Adrenal gland (tissue), 19 donors: ENCODE measurements at places on chromosomes 13 and 19. TPM values are rescaled to one million over a fixed set of nuclear protein-coding genes. Genes with fewer than 3 reads are reported as not detected.

DNA sequence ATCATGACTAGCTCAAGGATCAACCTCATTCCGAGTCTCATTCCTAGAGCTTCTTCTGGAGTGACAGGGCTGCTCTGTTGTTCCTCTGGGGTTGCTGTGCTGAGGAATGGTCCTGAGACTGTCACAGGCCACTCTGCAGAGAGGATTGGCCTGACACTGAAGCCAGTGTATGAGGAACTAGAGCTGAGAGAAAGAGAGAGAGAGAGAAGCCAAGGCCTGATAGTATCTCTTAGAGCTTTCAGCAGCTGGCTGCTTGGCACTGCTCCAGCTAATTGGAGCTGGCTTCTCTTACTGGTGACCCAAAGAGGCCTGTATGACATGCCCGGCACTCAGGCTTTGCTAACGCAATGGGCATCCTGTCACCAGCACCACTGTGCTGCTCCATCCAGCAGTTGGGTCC lies 73.4 kb upstream of the FLT1 start:
- no peak overlapping the region for H3K27ac ChIP-seq
- no peaks in the 10 kb centered on the region for H3K27me3 ChIP-seq
- no peaks in the 10 kb centered on the region for H3K36me3 ChIP-seq
- DNase-seq: peak; percentile 84
- H3K4me1 ChIP-seq: no peaks in the 10 kb centered on the region

The PCSK4 gene
- 1.2 TPM for total RNA-seq

GRCh38 chr19:28021259-28022185 lies 1191.4 kb downstream of the UQCRFS1 start:
- no peaks in the 10 kb centered on the region for H3K27me3 ChIP-seq
- no peaks in the 10 kb centered on the region for H3K4me1 ChIP-seq
- H3K4me3 ChIP-seq: no peak overlapping the region
- no peaks in the 10 kb centered on the region for H3K36me3 ChIP-seq
- DNase-seq: no peak
- no peak overlapping the region for H3K27ac ChIP-seq

DNA sequence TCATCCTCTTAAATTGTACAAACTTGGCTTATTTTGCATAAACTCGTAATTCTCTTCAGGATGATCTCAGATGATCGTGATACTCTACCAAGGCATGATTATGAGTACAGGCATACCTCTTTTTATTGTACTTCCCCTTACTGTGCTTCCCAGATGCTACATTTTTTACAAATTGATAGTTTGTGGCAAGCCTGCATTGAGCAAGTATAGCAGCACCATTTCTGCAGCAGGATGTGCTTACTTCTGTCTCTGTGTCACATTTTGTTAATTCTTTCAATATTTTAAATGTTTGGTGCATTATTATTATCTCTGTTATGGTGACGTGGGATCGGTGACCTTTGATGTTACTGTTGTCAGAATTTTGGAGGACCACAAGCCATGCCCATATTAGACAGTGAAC lies 752.3 kb downstream of the PCDH9 start:
- H3K4me1 ChIP-seq: no peaks in the 10 kb centered on the region
- no peak overlapping the region for H3K4me3 ChIP-seq
- H3K27me3 ChIP-seq: no peaks in the 10 kb centered on the region
- H3K27ac ChIP-seq: no peak overlapping the region
- no peak for DNase-seq

DNA sequence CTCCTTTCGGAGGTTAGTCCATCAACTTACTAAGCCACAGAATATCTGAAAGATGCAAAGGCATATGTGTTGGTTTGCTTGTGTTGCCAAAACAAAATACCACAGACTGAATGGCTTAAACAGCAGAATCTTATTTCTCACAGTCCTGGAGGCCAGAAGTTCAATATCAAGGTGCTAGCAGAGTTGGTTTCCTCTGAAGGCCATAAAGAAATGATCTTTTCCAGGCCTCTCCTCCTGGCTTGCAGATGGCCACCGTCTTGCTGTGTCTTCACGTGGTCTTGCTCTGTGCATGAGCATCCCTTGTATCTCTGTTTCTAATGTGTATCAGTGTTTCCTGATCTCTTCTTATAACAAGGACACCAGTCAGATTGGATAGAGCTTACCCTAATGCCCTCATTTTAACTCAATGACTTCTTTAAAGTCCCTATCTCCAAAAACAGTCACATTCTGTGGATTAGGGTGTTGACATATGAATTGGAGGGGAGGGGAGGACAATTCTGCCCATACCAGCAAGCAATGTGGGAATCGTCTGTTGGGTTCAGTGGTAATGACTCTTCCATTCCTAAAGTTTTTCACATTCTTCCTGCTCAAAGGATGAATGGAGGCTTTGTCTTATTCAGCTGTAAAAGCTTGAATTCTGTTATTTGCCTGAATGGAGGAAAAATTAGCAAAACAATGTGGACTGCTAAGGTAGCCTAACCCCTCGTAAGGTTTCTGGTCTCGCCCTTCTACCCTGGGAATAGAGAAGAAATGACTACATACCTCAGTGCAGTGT lies 715.7 kb downstream of the DIAPH3 start:
- H3K4me3 ChIP-seq: no peak overlapping the region
- H3K4me1 ChIP-seq: no peaks in the 10 kb centered on the region
- no peaks in the 10 kb centered on the region for H3K36me3 ChIP-seq
- no peak overlapping the region for H3K27ac ChIP-seq
- DNase-seq: no peak
- H3K27me3 ChIP-seq: no peaks in the 10 kb centered on the region
